Common myeloid progenitor, CD34-positive (primary cell): ENCODE measurements at places on chromosomes 2 and 18.
A peak's percentile ranks its signal among the peaks of the same experiment; 100 is the strongest.

GRCh38 chr2:60453872-60454271, 99.6 kb downstream of the BCL11A start:
- no peak for DNase-seq

DNA sequence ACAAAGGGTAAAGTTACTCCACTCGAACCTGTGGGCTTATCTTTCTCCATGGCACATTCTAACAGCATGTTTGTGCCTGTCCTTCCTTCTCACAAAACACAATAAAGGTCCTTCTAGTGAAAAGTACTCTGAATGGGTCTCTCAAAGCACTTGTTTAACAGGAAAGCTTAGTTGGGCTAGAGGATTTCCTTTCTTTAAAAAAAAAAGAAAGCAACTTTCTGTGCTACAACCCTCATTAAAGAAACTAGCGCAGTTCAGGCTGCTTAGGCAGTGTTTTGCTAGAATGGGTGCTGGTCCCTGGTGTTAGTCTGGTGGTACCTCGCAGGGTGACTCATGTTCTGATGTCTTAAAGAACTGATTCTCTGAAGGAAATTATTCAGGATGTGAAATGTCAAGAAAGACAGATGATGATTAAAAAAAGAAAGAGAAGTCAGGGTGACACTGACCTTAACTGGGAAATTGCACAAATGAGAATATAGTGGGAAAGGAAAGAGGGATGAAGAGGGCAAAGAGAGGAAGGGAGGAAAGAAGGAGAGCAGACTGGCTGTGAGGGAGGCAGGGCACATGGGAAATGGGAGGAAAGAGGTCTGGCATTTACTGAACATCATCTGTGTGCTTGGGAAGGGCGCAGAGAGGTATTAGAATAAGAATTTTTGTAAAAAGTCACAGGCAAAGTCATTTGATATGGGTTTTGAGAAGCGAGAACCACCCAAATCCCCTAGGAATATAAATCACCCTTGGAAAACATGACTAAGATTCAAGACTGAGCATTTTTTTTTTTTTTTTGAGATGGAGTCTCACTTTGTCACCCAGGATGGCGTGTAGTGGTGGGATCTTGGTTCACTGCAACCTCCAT, 74.9 kb downstream of the ATP8B1 start:
- peak; percentile 78 for DNase-seq

DNA sequence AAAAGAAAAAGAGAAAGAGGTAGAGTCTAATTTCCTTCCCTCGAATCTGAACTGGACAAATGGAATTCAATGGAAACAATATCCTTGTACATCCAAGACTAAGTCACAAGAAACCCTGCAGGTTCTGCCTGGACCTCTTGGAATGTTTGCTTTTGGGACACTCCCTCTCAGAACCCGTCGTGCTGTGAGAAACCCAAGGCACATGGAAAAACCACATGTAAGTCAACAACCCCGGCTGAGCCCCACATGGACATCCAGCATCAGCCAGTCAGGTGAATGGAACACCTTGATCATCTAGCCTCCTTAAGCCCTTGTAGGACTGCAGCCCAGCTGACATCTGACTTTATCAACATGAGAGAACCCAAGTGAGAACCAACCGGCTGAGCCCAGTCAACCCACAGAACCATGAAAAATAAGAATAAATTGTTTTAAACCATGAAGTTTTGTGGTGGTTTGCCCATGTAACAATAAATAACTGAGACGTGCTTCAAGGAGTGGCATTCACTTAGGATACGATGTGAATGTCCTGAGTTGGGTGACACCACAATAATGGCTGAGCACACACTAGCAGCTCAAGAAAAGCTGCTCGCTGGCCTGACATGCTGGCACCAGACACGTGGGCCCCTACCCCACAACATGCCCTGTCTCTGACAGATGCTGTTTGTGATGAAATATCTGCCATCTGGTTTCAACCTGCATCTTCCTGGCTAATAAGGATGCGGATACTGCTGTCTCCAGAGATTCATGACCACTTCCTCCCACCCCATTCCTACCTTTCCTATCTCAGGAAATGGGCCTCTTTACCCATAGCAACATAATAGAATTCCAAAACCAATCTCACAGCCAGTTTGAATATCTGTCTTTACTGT, 28.8 kb downstream of the PKDCC start:
- DNase-seq = no peak

- DNase-seq = no peak
Observed at GRCh38 chr2:53378791-53379190, 388.8 kb upstream of the CHAC2 start.

DNA sequence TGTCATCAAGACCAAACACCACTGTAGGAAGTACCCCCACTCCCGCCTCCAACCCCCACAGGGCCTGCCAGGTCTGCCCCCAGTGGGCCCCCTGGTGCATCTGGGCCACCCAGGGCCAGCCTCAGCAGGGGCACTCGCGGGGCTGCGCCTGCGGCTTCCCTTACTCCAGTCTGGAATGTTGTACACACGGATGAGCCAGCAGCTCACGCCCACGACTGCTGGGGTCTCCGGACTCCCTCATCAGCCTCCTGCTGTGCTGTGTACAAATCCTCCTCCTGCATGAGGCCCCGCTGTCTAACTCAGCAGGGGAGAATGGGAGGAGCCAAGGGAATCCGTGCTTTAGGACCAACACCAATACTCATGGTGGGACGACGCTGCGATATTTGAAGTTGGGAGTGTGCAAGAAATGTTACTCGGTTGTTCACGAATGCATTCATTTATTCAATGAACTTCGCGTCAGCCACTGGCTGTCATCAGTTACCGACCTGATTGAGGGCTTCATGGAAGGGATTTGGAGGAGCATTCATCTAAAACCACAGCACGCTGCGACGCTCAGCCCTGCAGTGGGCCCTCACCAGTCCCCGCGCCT, 654 bp upstream of the ASB1 start:
- peak; percentile 77 for DNase-seq
